Renal cortex interstitium (tissue), 15 donors: ENCODE measurements at places on chromosomes 3 and 15.

GRCh38 chr3:76311941-76312340, 526.6 kb upstream of the ZNF717 start:
- no peak for DNase-seq

DNA sequence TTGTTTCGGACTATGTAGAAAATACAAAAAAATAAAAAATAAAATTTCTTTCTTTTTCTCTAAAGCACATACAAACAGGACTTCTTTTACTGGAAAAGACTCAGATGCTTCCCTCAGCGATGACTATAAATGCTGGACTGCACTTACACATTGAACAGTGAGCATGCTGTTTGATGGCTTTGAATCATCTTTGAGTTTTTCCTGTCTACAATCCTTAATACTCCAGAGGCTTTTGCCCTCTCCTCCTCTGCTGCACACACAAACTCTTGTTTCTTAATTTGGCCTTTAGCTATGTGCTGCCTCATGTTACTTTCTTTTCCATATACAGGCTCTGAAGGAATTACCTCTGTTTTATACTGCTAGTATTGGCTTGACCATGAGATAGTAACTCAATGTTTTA, 575.1 kb downstream of the EPHA3 start:
- DNase-seq = no peak

DNA sequence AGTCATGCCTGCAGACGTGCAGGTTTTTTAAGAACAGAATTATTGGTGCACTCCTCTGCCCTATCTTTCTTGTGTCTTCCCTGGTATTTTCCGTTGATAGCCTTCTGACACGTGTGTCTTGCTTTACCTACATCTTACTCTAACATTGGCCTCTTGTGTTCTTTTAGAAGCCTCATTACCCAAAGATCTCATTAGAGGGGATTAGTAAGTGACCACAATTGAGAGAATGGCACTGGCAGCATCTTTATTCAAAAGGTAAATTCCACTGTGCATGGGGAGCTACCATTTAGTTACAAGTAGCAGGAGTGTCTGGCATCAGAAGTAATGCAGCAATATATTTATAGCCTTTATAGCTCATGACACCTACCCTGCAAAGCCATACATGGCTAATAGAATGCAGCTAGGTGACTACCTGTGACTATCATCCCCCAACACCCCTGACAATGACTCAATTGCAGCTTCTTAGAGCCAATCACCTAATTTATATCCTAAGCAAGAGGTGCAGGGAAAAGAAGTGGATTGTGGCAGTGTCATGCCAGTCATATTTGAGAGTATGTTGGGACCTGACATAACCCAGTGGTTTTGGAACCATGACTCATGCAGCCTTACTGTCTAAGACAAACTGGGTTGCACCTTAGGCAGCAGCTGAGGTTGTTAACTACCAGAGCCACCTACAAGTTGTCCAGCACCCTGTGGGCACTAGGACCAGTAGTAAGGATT, 164.8 kb downstream of the GRM7 start:
- DNase-seq = no peak

GRCh38 chr3:105527535-105527934, 160.8 kb downstream of the ALCAM start:
- no peak for DNase-seq

- peak; percentile 41 for DNase-seq
These were observed 383.0 kb downstream of the TBL1XR1 start for GRCh38 chr3:176814285-176814684.

- no peak for DNase-seq
These were observed 758.0 kb downstream of the NTRK3 start for GRCh38 chr15:87498560-87498959.

- no peak for DNase-seq
These were observed 525.5 kb downstream of the ZIC1 start for GRCh38 chr3:147934451-147935180.

DNA sequence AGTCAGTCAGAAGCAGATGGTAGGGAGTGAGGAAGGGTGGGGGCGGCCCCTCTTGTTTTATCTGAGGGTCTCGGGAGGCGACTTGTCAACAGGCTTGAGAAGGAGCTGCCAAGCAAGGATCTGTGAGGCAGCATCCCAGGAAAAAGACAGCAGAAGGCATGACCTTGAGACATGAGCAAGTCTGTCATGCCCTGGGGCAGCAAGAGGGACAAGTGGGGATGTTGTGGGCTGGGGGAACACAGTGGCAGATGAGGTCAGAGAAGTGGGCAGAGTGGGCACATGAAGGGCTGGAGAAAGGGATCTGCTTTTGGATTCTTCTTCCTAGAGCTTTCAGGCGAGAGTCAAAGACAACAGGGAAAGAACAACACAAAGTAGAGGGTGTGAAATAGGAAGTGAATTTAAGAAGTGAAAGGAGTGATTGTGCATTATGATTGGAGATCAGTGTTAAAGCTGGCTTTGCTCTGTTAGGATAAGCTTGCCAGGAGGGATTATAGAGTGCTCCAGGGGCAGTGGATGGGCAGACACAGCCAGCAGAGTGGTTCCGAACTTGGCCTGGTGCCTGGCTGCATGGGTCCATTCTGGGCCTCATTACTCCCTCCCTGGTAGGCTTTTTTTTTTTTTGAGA, 73.3 kb downstream of the USP13 start:
- no peak for DNase-seq

DNA sequence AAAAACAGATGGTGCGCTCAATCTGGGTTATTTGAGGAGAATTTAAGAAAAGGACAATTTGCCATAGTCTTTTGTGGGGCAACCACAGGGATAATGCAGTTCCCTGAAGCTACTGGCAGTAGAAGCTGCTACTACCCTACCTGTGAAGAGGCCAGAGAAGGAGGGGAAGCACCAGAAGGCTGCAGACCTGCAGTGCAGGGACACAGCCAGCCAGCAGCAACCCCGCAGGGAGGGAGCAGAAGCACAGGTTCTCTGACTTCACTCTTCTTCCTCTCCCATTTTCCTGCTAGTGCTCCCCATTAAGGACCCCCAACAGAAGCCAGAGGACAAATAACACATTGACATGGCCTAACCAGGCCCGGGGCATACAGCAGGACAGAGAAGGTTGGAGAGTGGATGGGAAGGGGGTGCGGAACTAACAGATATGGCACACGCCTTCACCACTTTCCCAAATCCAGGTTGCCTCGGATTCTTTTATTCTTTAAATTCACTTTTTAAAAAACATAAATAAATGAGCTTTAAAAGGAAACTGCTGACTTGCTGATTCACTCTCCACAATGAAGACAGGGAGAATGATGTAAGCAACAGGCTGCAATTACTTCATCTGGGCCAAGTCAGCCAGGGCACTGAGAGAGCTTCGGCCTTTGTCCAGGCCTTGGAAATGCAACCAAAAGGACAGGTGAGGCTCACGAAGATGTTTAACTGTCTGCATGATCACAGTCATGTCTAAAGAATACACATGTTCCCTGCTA, 30.1 kb downstream of the POPDC2 start:
- no peak for DNase-seq

DNA sequence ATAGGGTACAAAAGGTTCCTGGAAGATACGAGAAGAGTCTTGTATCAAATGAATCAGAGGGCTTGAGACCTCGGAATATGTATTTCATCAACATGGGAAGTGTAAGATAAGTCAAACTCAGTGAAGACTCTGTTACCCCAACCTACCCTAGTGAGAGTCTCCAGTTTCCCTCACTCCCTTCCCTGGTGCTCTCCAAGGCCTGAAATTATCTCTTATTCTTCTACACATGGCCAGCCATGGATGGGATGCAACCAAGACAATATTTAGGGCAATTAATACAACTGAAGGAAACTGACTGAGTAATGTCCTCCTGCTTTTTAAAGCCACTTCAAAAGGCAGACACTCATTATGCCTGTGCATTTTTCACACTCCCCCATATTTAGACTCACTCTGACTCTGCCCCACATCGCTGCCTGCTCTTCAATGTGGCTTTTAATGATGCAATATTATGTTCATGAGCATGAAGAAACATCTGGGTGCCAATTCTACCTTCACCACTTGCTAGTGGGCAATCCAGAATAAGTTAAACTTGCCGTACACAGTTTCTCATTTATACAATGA, 137.1 kb upstream of the THBS1 start:
- no peak for DNase-seq

DNA sequence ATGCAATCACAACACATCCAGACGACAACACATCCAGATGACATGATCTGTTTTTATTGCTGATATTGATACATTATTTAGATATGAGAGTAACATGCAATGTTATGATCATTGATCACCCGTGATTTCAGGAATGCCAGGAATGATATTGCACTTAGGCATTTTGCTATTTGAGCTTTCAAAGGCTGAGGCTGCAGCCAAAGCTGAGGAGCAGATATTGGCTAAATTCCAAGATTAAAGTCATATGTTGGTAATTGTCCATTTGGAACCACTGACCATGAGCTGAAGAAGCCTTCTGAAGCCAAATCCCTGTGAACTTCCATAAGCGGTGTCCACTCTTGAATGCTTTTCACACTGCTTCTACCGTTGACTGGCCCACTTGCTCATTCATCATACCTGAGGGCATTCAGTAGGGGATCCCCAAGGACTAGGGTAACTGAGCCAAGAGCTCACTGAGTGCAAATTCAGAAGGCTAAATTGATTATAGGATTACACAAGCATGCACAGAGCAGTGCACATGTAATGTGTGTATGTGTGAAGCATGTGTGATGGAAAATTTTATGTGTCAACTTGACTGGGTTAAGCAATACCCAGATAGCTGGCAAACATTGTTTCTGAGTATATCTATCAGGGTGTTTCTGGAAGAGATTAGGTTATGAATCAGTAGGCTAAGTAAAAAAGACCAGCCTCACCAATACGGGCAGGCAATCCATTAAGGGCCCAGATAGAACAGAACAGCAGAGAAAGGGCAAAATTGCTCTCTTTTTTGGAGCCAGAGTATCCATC, 92.1 kb upstream of the PLAAT1 start:
- no peak for DNase-seq

GRCh38 chr3:112582244-112582874, 20.5 kb downstream of the SLC35A5 start:
- DNase-seq = peak; percentile 44

DNA sequence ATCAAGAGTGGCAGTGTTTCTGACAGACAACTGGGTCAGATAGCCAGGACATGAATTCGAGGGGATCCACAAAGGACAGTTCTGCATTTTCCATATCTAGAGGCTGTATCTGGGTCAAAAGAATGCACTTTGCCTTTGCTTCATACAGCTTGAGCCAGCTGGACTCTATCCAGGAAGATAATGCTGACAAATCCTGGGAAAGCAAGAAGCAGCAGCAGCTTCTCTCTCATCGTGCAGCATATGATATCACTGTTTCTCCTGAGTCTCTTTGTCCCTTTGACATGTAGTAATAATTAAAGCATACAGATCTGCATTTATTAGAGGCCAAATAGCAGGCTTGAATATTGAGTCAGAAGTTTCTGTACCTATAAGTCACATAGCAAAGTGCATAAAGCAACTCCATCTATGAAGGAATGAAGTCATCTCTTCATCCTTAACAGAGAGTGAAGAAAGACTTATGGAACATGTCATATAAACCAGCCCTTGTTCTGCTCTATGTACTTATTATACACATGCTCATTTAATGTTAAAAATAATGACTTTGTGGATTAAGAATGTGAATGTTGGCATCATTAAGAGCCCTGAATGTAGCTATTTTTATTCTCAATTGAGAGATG, 236.8 kb upstream of the GBE1 start:
- DNase-seq = no peak

DNA sequence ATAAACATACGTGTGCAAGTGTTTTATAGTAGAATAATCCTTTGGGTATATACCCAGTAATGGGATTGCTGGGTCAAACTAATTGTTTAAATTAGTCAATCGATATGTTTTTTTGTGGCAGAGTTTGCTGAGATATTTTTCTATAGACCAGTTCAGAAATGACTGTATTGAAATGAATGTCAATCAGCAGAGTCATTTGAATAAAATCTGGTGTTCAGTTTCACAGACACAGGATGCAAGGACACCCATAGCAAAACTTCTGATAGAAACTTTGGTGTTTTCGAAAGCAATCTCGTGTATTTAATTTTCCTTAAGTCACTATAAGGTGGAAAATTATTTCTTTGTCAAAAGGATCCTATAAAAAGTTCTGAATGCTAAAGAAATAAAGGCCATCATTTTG, 434.4 kb downstream of the RAP2B start:
- no peak for DNase-seq

DNA sequence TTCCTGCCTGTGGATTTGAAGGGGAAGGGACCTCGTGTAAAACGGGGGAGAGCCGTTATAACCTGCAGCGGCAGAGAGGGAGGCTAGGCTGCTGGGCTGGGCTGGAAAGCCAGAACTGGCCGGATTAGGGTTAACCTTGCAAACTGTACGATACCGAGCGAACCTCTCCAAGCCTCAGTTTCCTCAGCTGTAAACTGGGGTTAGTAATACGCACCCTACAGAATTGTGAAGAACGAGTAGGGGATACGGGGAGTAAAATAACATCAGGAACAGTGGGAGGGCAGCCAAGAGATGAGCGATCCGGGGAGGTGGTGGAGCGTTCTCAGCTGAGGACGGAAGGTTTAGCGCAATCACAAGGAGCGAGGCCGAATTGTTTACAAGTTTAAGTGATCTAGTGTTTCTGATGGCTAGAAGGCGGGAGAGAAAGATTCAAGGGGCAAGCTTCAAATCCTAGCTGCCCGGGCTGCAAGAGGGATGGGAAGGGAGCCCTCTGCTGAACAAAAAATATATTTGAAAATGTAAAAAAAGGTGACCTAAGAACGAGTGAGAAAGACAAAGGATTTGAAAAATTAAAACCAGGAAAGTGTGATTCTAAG, 768 bp upstream of the SEMA5B start:
- DNase-seq = peak; percentile 60

DNA sequence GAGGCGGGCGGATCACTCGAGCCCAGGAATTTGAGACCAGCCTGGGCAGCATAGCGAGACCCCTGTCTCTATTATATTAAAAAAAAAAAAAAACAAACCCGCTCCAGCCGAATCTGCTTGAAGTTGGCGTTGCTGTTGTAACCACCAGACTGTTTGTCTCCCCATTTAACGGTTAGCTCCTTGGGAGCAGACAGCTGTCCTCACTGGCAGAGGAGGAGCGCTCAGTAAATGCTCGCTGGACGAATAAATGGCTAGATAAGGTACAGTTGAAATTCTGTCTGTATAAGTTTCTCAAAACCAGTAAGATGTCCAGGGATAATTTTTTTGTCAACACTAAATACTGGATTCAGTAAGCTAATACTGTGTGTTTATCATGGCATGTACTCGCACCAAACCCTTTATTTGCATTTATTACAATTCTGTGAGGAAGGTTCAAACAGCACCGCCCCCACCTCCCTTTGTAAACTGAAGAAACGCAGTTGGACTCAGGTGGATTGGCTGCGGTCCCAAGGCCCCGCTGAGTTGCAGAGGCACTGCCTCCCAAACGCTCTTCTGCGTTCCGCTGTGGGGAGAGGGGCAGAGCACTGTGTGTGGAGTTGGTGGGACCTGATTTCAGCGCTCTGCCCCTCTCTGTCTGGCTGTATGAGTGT, 1.1 kb downstream of the RCCD1 start:
- no peak for DNase-seq

GRCh38 chr3:146101538-146101937, 59.4 kb downstream of the PLOD2 start:
- no peak for DNase-seq

- no peak for DNase-seq
These were observed 33.4 kb downstream of the ZXDC start for GRCh38 chr3:126442094-126442855.
